Activated T-cell treated with anti-CD3 and anti-CD28 coated beads, Interleukin-2, amount 50 U/mL, for 1 hour (primary cell): ENCODE measurements at places on chromosomes 1 and 21.
A peak's percentile ranks its signal among the peaks of the same experiment; 100 is the strongest.

DNA sequence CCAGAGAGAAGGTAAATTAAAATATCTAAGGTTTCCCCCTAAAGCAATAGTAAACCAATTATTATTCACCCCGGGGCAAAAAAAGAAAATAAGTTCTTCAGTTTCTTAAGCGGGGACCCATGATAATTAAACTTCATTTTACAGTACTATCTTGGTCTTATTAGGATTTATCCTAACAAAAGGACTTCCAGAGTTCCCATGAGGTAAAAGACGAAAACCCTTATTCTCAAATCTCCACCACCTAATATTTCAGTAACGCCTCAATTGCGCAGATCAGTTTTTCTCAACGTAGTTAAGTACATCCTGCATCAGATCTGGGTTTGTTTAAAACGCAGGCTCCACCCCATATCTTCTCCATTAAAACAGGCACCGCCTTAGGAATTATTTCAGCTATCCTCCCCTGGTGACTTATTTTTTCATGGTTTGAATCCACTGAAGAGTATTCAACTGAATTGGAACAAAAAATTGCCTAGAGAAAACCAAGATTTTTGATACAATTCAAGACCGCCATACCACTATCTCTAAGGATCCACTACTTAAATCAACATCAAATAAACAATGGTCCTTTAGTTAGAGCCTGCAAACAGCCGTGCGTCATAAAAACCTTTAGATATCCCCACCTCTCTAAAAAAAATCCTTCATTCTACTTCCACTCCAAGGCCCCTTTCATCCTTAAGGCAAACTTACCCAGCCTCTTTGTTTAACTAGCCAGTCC lies 1.7 kb downstream of the MCL1 start:
- DNase-seq, result no peak

DNA sequence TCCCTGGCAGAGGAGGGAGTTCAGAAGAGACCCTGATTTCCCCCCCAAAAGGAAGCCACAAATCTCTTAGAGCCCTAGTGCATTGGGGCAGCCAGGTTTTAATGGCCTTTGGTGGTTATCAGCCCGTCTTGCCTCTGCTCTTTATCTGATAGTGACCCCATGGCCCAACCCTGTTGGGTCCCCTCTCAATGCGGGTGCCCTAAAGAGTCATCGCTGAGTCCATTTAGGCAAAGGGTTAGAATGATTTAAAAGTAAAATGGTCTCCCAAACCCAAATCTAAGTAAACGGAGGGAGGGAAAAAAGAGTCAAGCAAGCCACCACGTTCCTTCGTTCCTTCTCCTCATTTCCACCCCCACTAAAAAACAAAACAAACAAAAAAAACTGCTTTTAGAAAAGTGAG lies 164.0 kb downstream of the RUNX1 start:
- DNase-seq, result no peak

DNA sequence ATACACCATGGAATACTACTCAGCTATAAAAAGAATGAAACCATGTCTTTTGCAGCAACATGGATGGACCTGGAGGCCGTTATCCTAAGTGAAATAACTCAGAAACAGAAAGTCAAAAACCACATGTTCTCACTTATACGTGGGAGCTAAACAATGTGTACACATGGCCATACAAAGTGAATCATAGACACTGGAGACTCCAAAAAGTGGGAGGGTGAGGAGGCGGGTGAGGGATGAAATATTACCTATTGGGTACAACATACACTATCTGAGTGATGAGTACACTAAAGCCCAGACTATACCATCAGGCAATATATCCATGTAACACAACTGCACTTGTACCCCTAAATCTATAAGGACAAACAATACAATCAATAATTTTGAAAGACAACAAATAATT lies 39.5 kb upstream of the FAM20B start:
- no peak for DNase-seq

- DNase-seq, result no peak
Observed at GRCh38 chr1:180167721-180168467, 13.2 kb downstream of the QSOX1 start.

DNA sequence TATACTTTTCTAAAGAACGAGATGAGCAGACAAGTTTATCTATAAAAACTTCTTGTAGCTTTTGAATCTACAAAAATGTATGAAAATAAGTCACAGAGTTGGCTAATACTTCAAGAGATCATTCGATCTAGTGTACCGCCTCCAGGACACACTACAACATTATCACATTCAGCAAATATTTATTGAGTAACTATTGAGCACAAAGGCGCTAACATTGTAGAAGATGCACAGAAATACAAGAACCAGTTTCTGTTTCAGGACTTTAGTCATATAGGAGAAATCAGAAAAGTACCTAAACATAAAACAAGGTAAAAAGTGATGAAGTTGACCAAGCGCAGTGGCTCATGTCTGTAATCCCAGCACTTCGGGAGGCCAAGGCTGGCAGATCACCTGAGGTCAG lies 20.6 kb downstream of the WASF2 start:
- DNase-seq, result no peak

DNA sequence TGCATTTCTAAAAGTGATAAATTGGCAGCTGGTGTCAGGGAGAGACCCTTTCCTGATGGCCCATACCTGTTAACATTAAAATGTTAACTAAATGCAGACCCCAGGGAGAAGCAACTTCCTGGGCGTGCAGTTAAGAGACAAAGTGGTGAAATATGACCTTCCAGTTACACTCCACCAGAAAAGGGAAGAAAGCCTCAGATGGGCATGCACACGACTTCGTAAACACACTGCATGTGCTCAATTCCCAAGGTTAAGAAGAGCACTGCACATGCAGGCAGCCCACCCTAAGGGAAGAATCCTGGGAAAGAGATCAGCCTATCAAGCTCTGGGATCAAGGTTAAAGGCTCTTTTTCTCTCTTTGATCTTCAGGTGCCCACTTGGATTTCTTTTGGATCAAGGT lies 9.7 kb upstream of the GBP6 start:
- DNase-seq, result no peak

DNA sequence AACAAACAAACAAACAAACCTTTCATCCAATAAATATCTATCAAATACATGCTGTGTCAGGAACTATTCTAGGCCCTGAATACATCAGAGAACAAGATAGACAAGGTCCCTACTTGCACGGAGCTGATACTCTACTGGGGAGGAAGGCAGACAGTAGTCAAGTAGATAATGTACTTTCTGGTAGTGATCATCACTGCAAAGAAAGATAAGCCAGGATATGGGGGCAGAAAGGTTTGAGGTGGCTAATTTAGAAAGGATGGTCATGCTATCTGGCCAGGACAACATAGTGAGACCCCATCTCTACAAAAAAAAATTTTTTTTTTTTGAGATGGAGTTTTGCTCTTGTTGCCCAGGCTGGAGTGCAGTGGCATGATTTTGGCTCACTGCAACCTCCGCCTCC lies 9.3 kb upstream of the MEX3A start:
- no peak for DNase-seq

- peak; percentile 74 for DNase-seq
Observed at GRCh38 chr1:18875107-18875795, 15.8 kb upstream of the TAS1R2 start.

DNA sequence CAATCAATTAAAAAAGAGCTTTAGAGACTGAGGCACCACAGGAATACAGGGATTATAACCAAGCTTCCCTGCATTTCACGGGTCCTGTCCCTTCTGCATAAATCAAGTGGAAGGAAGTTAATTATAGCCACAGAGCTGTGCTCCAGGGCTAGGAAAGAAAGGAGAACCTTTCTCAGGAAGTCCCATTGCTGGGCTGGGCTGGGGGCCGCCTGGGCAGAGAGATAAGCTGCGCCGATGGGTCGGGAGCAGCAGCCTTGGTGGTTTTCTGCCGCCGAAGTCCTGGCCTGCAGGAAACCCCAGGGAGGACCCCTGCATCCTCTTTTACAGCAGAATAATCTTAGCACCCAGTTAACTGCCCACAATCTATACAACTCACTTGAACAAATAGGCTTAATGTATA lies 12.6 kb upstream of the CD34 start:
- no peak for DNase-seq

GRCh38 chr1:2233997-2234761 lies 6.1 kb downstream of the SKI start:
- DNase-seq, result peak; percentile 76

DNA sequence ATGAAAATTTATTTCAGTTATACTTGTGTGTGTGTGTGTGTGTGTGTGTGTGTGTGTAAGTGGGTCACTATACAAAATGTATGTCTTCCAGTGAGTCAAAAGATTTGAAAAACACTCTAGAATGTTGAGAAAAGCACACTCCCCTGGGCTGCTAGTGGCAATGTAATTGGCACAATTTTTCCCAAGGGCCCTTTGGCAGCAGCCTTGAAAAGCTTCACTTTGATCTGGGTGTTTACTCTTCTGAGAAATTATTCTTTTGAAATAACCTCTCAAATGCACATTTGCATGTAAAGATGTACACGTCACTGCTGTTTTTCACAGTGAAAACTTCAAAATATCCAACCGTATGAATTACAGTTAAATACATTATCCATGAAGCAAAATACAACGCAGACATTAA lies 22.1 kb upstream of the SLC44A3 start:
- DNase-seq, result no peak

DNA sequence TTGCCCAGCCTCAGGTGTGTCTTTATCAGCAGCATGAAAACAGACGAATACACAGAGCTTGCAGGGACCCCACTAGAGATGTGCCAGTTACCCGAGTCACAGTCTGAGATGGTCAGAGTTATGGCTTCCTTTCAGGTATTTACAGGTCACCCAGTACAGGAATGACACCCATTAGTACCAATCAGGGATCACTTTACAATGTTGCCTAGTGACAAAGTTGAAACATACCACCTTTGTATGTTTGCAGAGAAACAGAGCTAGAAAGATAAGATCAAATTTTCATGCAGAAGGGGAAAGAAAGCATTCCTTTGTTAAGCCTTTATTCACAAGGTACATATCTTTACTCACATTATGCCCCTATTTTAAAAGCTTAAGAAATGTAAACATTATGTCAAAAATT lies 137.6 kb downstream of the RGS7 start:
- DNase-seq, result no peak

GRCh38 chr1:1883092-1883873 lies 7.6 kb downstream of the GNB1 start:
- no peak for DNase-seq

DNA sequence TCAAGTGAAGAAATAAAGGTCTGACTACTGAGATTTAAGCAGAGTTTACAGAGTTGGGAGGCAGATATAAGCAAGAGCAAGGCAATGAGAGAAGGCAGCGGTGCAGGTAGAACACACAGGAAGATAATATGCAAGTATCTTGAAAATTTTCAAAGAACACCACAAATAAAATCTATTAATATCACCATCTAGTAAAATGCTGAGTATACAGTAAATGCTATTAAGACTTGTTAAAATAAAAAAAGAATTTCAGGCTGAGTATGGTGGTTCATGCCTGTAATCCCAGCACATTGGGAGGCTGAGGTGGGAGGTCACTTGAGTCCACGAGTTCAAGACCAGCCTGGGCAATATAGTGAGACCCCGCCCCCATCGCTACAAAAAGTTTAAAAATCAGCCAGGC lies 20.0 kb downstream of the SORT1 start:
- no peak for DNase-seq

DNA sequence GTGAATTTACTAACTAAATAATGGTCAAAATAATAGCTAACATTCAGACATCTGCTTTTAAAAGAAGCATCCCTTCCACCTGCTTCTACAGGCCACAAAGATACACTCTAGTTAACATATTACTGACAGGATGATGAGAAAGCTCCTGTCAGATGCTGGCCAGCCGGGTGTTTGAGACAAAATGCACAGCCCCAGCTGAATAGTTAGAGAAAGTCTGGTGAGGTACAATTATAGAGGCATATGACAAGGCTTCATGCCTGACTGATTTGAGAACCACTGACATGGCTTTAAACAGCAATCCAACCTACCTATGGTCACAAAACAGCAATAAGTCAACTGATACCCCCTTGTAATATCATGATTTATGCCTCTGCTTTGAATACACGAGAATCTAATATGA lies 137.0 kb downstream of the DENND1B start:
- no peak for DNase-seq

DNA sequence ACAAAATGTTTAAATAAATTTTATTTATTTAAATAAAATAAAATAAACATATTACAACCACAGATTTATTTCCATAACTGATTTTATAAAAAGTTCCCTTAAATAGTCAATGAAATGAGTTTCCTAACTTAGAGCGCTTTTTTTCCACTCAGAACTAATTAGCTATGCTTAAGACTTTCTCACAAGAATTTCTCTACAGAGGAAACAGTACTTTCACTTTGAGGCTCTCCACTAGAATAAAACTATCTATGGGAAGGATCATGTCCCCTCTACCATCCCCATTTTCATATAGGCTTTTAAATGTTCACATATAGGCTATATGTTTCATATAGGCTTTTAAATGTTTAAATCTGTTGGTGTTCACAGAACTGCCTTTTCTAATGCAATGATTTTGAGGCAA lies 40.0 kb upstream of the DPH5 start:
- DNase-seq, result no peak

DNA sequence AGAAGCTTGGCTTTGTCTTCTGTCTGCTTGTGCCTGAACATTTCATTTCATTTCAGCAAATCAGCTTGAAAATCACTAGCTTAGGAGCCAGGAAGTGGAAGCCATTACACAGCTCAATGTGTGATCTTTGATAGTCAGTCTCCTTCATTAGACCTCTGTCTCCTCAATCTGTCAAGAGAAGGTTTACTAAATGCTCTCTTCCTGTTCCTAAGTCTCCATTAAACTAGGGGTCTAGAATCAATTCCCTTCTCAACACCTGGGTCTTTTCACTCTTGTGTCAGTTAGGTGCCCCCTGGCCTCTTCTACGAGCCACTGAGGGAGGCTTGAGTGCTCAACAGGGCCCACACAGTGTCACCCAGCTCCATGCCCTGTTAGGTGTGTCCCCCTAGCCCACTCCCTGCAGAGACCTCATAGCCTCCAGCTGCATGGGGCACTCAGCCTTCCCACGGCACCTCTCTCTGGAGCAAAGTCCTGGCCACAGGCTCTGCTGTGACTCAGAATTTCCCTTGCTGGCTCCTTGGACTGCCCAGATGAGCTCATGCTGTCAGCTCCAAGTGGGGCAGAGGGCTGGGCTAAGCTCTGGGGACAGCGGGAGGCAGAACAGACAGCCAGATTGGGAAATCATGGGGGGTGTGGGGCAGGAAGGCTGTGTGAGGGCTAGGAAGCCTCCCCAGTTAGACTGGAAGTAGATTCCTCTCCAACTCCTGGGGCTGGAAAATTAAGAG lies 115.7 kb upstream of the IPO9 start:
- DNase-seq, result no peak

DNA sequence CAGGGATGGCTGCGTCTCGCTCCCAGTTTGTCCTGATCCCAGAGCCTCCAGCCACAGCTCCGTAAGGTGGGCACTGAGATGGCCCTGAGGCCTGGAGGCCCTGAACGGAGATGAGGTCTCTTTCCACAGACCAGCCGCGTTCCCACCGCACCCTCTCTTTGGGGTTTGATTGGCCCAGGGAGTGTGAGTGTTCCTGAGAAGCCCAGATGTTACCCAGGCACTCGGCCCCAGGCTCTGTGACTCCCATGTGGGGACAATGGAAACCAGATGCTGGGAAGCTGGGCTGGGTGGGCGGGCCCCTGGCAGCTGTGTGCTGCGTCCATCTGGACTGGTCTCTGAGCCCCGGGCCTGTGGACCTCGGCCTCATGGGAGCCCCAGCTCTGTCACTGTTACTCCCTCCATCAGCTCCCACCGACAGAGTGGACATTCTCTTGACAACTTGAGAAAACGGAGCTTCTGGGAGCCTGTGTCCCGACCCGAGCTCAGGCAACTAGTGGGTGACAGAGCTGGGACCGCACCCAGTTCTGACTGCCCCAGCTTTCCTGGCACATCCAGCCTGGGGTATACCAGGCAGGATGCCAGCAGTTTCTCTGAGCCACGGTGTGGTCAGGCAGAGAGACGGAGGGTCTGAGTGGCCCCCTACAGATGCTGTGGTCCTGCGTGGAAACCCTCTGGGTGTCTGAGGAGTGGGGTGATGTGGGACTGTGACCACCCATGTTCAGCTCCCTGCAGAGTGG lies 9.8 kb upstream of the COL6A1 start:
- DNase-seq, result no peak
